ENCODE measurements at places on chromosomes 13 and 19. TPM values are rescaled to one million over a fixed set of nuclear protein-coding genes. Genes with fewer than 3 reads are reported as not detected.

The NKG7 gene
- total RNA-seq, result not detected

The UGGT2 gene
- total RNA-seq, result 49.0 TPM

The ARHGEF7 gene
- total RNA-seq, result 36.9 TPM

The SELENOV gene
- total RNA-seq, result not detected

The MRPS31 gene
- 20.1 TPM for total RNA-seq

The EPSTI1 gene
- total RNA-seq, result 1.7 TPM
